Neuronal stem cell (in vitro differentiated cells): ENCODE measurements at places on chromosomes 2 and 18.

DNA sequence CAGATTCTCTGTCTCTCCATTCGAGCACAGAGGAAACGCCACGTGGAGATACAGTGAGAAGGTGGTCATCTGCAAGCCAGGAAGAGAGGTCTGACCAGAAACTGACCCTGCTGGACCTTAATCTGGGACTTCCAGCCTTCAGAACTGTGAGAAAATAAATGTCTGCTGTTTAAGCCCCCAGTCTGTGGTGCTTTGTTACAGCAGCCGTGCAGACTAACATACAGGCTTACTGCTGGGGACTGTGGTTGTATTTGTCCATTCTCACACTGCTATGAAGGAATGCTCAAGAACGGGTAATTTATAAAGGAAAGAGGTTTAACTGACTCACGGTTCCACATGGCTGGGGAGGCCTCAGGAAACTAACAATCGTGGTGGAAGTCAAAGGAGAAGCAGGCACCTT is 432.7 kb downstream of the IRS1 start:
- no peaks in the 10 kb centered on the region for H3K27me3 ChIP-seq
- no peak overlapping the region for H3K4me3 ChIP-seq
- no peaks in the 10 kb centered on the region for H3K36me3 ChIP-seq
- H3K27ac ChIP-seq: no peak overlapping the region
- no peak for DNase-seq

GRCh38 chr18:63578357-63578958 is 8.7 kb upstream of the SERPINB13 start:
- DNase-seq: peak; percentile 67
- no peaks in the 10 kb centered on the region for H3K4me1 ChIP-seq
- H3K27ac ChIP-seq: no peak overlapping the region
- no peak overlapping the region for H3K4me3 ChIP-seq
- no peaks in the 10 kb centered on the region for H3K36me3 ChIP-seq

DNA sequence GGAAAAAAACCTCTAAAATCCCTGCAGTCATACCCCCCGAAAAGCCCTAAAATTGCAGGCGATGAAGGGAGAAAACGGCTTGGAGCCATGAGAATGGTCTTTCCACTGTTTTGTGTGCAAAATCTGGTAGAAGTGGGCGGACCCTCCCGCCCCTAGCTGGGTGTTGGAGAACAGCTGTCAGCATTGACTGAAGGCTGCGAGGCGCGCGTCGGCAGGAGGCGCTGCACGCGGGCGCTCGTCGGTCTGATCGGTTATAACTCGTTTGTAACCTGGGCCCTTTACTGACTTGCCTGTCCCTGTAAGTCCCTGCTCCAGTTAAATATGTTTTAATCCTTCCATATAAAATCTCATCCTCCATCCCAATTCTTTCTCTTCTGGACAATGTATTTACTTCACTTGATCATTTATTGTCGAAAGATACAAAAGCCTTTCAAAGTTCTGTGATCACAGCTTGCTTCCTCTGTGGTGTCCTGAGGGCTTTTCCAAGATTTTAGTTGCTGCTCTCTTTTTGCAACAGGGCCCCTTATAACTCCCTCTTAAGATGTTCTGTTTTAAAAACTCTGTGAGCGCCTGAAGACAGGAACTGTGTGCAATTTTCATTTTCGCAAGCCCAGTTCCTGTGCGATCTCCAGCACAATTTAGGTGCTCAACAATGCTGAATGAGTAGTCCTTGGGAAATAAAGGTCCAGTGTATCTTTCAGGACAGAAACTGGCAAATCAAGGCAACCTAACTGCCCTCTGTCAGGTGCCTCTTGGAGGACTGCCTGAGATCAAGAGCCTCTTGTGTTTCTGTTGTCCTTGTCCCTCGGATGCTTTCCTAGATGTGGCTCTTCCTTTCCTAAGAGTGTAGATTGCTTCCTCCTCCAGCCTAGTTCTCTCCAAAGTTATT is 918 bp upstream of the HNRNPLL start:
- no peaks in the 10 kb centered on the region for H3K36me3 ChIP-seq
- peak overlapping the region; percentile 79 for H3K4me3 ChIP-seq
- H3K27me3 ChIP-seq: no peaks in the 10 kb centered on the region
- DNase-seq: peak; percentile 74

DNA sequence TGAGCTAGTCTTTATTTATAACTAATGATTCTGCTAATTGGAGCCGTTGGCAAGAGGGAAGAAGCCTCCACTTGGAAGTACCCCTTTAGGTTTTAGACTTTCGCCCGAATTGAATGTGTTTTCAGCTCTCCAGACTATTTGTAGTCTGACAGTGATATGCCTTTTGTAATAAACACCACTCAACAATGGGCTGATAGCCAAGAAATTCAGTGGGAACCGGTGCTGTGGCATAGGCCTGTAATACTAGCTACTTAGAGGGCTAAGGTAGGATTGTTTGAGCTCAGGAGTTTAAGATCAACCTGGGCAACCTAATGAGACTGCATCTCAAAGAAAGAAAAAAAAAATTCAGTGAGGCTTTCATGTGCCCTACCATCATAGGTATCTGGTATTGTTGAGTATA is 13.6 kb upstream of the ZSCAN30 start:
- no peak overlapping the region for H3K4me3 ChIP-seq
- H3K27ac ChIP-seq: no peak overlapping the region
- H3K4me1 ChIP-seq: no peaks in the 10 kb centered on the region
- H3K27me3 ChIP-seq: no peaks in the 10 kb centered on the region

DNA sequence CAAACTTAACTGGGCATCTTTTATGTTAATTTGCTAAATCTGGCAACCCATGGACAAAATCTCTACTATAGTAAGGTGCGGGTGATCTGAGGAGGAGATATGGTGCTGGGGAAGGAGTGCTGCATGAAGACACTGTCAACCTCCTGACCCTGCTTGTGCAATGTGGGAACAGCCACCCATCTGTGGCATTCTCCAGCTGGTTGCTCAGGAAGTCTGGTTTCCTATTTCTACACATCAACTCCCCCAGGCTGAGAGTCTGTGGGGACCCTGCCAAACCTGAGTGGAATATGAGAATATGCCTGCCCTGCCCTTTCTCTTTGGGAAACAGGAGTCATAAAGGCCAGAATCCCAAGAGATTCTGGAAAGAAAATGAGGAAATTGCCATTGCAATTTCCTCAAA is 60.1 kb upstream of the PAX3 start:
- no peaks in the 10 kb centered on the region for H3K4me1 ChIP-seq
- no peaks in the 10 kb centered on the region for H3K27me3 ChIP-seq
- no peak overlapping the region for H3K27ac ChIP-seq
- no peak overlapping the region for H3K4me3 ChIP-seq

GRCh38 chr18:74534981-74535649 is 815 bp downstream of the CNDP1 start:
- no peaks in the 10 kb centered on the region for H3K27me3 ChIP-seq
- no peak overlapping the region for H3K4me3 ChIP-seq
- no peak overlapping the region for H3K27ac ChIP-seq
- H3K4me1 ChIP-seq: no peaks in the 10 kb centered on the region
- DNase-seq: no peak
- no peaks in the 10 kb centered on the region for H3K36me3 ChIP-seq

- no peaks in the 10 kb centered on the region for H3K27me3 ChIP-seq
- DNase-seq: no peak
- no peaks in the 10 kb centered on the region for H3K36me3 ChIP-seq
- no peak overlapping the region for H3K27ac ChIP-seq
- peak overlapping the region; percentile 22 for H3K4me3 ChIP-seq
These were observed 486.9 kb upstream of the RAB6C start for GRCh38 chr2:129492548-129492947.

GRCh38 chr2:180604077-180604476 is 376.3 kb upstream of the UBE2E3 start:
- H3K36me3 ChIP-seq: no peaks in the 10 kb centered on the region
- no peak overlapping the region for H3K27ac ChIP-seq
- no peaks in the 10 kb centered on the region for H3K27me3 ChIP-seq
- no peak overlapping the region for H3K4me3 ChIP-seq

DNA sequence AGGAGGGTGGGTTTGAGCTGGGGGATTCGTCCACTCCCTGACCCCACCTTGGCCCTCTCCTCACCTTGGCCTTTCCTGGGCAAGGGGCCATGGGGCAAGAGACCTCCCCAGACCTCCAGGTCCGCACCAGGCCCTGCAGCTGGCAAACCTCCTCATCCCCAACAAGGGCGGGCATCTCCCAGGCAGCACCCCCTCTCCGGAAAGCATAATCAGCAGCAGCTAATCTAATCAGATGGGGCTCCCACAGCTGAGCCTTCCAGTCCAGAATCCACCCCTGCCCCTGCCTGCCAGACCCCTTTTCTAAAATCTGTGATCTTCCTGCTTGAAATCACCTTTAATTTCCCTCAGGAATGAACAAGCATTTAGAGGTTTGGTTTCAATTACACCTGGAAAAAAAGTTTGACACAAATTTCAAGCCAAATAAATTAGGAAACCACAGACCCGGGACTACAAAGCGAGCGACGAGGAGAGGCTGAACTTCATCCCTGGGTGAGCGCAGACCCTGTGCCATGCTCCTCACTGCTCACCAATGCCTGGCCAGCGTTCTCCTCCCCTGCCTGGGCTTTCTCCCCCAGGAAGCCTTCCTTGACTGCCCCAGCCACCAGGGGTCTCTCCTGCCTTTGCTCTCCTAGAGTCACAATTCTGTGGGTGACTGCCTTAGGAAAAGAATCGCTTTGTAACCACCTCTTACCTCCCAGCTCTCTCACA is 143.0 kb upstream of the MYCN start:
- no peaks in the 10 kb centered on the region for H3K4me1 ChIP-seq
- no peaks in the 10 kb centered on the region for H3K27me3 ChIP-seq
- no peak overlapping the region for H3K27ac ChIP-seq
- no peak for DNase-seq

- H3K4me1 ChIP-seq: peaks cover 4% of the 10 kb centered on the region
- H3K4me3 ChIP-seq: no peak overlapping the region
- H3K27ac ChIP-seq: no peak overlapping the region
- DNase-seq: no peak
- H3K36me3 ChIP-seq: peaks cover 9% of the 10 kb centered on the region
- H3K27me3 ChIP-seq: no peaks in the 10 kb centered on the region
These were observed 163.7 kb downstream of the LTBP1 start for GRCh38 chr2:33110461-33110860.

DNA sequence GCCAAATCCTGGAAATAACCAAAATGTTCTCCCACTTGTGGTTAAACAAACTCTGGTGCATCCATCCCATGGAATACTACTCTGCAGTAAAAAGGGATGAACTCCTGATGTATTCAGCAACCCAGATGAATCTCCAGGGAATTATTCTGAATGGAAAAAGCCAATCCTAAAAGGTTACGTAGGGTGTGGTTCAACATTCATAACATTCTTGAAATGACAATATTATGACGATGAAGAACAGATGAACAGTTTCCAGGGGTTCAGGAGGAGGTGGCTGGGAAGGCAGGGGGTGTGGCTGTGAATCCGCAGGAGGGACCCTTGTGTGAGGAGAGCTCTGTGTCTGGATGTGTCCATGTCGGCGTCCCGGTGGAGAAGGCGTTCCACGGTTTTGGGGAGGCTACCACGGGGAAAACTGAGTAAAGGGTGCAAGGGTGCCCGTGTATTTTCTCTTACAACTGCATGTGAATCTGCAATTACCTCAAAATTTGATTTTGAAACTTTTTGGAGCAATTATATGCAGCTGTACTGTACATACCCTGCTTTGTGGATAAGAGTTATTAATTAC is 47.3 kb downstream of the KCNG2 start:
- DNase-seq: no peak
- no peak overlapping the region for H3K4me3 ChIP-seq
- H3K36me3 ChIP-seq: no peaks in the 10 kb centered on the region
- H3K4me1 ChIP-seq: no peaks in the 10 kb centered on the region

DNA sequence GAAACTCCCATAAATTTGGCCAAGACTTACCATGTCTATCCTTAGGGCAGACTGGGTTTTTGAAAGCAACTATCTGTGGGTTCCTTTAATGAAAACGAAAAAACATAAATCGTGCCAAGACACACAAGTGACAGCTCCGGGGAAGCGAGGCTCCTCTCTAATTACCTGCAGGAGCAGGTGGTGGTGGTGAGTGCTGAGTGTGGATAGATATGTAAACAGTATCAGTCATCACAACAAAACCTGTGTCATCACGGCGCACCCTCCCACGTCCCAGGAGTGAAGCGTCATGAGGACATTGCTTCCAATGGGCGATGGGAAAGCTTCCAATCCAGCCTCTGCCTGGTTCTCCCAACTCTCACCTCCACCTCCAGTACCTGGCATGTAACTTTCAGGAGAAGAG is 31.3 kb downstream of the ACKR3 start:
- no peak overlapping the region for H3K4me3 ChIP-seq
- peaks cover 14% of the 10 kb centered on the region for H3K4me1 ChIP-seq
- H3K36me3 ChIP-seq: no peaks in the 10 kb centered on the region
- DNase-seq: no peak
- H3K27me3 ChIP-seq: no peaks in the 10 kb centered on the region

- H3K4me3 ChIP-seq: no peak overlapping the region
- H3K36me3 ChIP-seq: peaks cover 14% of the 10 kb centered on the region
These were observed 3.5 kb downstream of the RHOB start for GRCh38 chr2:20450201-20450999.

GRCh38 chr18:75097491-75098225 is 111.3 kb downstream of the PTGR3 start:
- no peaks in the 10 kb centered on the region for H3K4me1 ChIP-seq
- no peak for DNase-seq
- H3K4me3 ChIP-seq: no peak overlapping the region
- H3K36me3 ChIP-seq: no peaks in the 10 kb centered on the region
- H3K27ac ChIP-seq: no peak overlapping the region
- H3K27me3 ChIP-seq: no peaks in the 10 kb centered on the region

GRCh38 chr2:231554327-231554726 is 24.1 kb upstream of the NMUR1 start:
- H3K4me3 ChIP-seq: no peak overlapping the region
- no peaks in the 10 kb centered on the region for H3K27me3 ChIP-seq
- H3K4me1 ChIP-seq: no peaks in the 10 kb centered on the region
- no peak for DNase-seq
- H3K36me3 ChIP-seq: no peaks in the 10 kb centered on the region
- no peak overlapping the region for H3K27ac ChIP-seq

- no peaks in the 10 kb centered on the region for H3K27me3 ChIP-seq
- no peaks in the 10 kb centered on the region for H3K4me1 ChIP-seq
- no peaks in the 10 kb centered on the region for H3K36me3 ChIP-seq
- no peak overlapping the region for H3K4me3 ChIP-seq
These were observed 65.7 kb upstream of the LRPPRC start for GRCh38 chr2:44061469-44061868.

DNA sequence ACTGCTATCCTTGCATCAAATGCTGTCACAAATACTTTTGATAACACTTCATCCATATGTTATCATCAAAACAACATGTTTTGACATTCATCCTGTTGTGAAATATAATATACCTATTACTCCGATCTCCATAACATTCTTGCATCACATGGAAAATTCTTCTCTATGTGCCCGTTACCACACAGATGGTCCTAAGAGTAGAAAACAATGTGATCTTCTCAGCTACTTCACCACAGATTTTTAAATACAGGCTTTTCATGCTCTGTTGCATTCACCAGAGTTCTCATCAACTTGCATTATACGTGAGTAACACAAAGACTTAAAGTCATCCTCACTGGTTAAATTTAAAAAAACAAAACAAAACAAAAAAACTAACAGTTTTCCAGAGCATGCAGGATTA is 1603.3 kb upstream of the ZEB2 start:
- no peak overlapping the region for H3K4me3 ChIP-seq
- H3K4me1 ChIP-seq: peaks cover 4% of the 10 kb centered on the region
- no peaks in the 10 kb centered on the region for H3K27me3 ChIP-seq
- DNase-seq: no peak
- H3K36me3 ChIP-seq: no peaks in the 10 kb centered on the region

- H3K27me3 ChIP-seq: no peaks in the 10 kb centered on the region
- no peak overlapping the region for H3K27ac ChIP-seq
- H3K4me1 ChIP-seq: no peaks in the 10 kb centered on the region
These were observed 48.6 kb downstream of the BIN1 start for GRCh38 chr2:127058246-127058953.
